ENCODE measurements at places on chromosomes 12 and 14.

DNA sequence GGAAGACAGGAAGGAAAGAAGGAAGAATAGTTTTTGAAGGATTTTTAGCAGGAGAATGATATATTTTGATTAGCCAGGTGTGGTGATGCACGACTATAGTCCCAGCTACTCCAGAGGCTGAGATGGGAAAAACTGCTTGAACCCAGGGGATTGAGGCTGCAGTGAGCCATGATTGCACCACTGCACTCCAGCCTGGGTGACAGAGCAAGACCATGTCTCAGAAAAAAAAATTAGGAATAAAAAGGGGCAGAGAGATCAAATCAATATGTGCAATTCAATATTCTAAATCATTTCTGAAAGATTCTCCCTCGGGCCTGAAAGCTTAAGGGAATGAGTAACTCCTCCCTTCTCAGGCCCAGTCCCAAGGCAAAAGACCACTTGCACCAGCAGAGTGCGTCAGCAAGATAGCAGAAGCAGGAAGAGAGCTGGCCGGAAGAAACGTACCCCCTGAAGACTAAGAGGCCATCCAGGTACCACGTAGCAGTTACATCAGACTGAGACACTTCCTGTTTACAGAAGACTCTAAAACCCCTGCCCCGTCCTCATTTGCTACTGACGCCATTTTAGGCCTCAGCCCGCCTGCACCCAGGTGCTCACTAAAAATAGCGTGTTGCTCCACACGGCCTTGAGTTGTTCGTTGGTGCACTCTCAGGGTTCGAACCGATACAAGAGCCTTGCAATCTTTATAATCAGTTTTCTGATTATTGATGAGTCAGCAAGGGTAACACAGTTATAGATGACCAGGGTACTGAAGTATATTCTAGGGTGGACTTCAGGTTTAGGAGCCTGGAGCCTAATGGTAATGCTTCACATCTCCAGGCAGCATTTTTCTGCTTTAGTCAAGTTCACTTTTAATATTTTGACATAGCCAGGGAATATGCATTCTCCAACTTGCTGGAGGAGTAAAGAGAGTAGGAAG, 57.7 kb upstream of the CSRP2 start:
- DNase-seq, result no peak

DNA sequence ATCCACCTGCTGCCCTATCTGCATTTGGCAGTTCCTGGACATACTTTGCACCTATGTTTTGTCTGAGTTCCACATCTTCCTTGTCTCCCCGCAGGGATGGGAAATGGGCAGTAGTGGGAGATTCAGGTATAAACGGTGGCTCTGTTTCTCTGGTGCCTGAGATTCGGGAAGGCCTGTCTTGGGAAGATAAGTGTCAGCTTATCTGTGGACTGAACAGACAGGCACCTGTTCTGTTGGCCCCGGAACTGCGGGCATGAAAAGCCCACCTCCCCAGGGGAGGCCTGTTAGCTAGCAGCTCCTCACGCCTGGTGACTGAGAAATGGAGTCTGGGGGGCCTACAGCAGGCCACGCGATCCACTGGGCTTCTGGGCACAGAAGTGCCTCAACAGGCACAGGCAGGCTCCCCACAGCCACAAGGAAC, 5.8 kb downstream of the PHB2 start:
- no peak for DNase-seq

DNA sequence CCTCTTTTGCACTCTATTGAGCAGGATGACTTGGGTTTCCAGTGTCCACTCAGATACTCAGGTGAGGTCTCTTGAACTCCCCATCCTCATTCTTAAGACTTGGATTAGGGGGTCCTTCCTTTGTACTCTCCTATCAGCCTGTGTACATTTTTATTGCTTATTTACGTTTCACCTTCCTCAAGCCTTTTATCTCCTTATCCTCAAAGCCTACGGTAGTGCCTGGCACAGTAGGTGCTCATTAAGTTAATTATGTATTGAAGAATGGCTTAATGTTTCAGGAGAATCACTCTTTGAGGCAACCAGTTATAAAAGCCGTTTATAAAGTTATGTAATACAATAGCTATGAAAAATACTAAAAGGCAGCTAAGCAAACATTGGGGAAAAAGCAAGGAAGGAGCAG, 315.7 kb downstream of the NPAS3 start:
- peak; percentile 3 for DNase-seq

DNA sequence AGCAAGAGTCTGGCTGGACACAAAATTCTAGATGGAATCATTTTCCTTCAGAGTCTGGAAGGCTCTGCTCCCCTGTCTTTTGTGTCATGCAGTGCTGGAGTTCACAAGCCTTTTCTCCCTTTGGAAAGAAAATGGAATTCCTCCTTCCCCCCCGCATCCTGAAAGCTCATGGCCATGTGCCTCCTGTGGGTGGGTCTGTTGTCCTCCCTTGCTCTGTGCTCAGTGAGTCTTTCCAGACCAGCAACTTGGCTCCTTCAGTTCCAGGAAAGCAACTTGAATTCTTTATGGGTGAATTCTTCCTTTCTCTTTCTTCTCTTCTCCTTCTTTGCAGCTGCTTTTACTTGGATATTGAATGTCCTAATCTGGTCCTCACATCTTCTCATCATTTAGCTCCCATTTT, 70.2 kb downstream of the TUNAR start:
- no peak for DNase-seq

DNA sequence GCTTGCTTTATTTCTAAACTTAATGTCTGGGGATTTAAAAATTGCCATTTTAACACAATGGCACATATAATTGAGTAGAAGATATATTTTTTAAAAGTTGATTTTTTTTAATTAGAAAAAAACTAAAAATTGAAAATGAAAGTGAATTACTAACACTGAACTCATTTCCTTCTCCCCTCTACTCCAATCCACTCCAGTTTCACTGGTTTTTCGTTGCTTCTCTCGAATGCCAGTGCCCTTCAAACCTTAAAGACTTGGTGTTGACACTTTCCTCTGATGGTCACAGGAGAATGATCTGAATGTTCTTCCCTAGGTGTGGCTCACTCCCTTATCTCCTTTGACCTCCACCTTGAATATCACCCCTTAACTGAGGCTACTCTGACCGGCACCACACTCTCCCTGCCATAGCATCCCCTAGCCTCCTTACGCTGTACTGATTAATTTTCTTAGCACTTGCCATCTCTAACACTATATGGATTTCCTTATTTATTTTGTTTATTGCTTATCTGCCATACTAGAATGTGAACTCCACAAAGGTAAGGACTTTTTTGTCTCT, 107.1 kb downstream of the LIN7A start:
- no peak for DNase-seq

DNA sequence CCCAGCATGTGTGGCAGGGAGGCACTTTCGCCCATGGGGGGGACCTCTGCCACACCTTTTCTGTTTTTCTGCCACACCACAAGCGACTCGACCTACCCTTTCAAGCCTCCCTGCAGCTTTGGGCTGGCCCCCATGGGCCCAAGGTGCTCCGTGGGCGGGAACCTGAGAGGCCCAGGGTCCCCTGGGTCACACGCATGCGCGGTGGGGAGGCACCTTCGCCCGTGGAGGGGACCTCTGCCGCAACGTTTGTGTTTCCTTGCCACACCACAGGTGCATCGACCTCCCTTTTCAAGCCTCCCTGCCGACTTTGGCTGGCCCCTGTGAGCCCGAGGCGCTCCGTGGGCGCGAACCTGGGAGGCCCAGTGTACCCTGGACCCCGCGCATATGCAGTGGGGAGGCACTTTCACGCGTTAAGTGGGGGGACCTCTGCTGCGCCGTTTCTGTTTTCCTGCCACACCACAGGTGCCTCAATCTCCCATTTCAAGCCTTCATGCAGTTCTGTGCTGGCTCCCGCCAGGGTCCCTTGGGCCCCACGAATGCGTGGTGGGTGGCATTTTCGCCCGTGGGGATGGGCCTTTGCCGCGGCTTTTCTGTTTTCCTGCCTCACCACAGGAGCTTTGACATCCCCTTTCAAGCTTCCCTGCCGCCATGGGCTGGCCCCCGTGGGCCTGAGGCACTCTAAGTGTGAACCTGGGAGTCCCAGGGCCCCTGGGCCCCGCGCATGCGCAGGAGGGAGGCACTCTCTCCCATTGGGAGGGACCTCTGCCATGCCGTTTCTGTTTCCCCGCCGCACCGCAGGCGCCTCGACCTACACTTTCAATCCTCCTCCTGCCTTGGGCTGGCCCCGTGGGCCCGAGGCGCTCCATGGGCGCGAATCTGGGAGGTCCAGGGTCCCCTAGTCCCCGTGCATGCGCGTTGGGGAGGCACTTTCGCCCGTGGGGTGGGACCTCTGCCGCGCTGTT, 332.2 kb downstream of the ALG10 start:
- no peak for DNase-seq

- peak; percentile 14 for DNase-seq
Observed at GRCh38 chr12:5456030-5456429, 24.1 kb downstream of the NTF3 start.

DNA sequence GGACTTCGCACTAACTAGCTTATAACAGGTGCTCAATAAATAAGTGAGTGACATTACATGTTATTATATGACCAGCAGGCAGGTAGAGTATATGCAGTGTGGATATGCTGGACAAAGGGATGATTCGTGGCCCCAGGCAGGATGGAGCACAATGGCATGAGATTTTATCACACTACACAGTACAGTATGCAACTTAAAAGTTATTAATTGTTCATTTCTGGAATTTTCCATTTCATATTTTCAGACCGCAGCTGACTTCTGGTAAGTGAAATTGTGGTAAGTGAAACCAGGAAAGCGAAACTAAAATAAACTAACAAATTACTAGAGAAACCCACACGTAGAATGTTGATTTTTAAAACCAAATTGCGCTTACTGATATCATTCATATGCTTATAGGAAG, 3.3 kb downstream of the PARP11 start:
- DNase-seq, result no peak

- no peak for DNase-seq
Observed at GRCh38 chr12:6526766-6527525, 7.4 kb upstream of the GAPDH start.
